Endothelial cell (in vitro differentiated cells): ENCODE measurements at places on chromosomes 2 and 18. TPM values are rescaled to one million over a fixed set of nuclear protein-coding genes. Genes with fewer than 3 reads are reported as not detected.
A peak's percentile ranks its signal among the peaks of the same experiment; 100 is the strongest.

The NOL4 gene
- total RNA-seq, result 0.67 TPM

The TXNDC2 gene
- total RNA-seq, result not detected

The IL1F10 gene
- not detected for total RNA-seq

The ARHGAP25 gene
- 4.6 TPM for total RNA-seq

The DLX1 gene
- total RNA-seq, result 0.87 TPM

The NOSTRIN gene
- total RNA-seq, result not detected

The GCFC2 gene
- 13.0 TPM for total RNA-seq

The TMEM185B gene
- 38.4 TPM for total RNA-seq

GRCh38 chr2:191977754-191978153 lies 130.9 kb upstream of the CAVIN2 start:
- H3K36me3 ChIP-seq, result no peaks in the 10 kb centered on the region
- H3K4me1 ChIP-seq, result peaks cover 28% of the 10 kb centered on the region
- peak overlapping the region; percentile 37 for H3K27ac ChIP-seq
- no peak for DNase-seq
- H3K27me3 ChIP-seq, result no peaks in the 10 kb centered on the region

DNA sequence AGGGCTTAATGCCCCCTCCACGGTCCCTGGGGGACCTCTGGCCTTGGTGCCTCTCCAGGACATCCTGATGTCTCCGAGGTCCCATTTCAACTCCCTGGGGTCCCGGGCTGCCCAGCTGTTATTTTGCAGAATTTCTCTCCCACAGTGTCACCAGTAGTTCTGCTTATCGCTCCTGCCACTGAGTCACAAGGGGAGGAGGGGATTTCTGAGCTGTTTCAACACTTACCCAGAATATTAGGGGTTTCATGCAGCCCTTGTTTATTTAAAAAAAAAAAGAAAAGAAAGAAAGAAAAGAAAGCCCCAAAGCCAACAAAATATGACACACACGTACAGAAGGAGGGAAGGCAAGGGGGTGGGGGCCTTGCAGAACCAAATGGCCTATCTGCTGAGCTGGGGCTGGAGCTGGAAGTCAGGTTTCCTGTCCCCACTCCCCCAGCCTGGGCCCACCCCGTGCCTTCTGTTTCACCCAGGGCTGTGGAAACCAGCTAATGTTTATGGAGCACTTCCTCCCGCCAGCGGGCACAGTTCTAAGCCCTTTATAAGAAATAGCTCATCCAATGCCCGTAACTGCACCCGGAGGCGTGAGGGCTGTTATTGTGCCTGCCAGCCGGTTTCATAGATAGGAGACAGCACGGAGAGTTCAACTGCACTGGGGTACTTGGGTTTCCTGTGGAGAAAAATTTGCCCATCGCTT lies 8.4 kb upstream of the ARID5A start:
- peak overlapping the region; percentile 37 for H3K4me3 ChIP-seq
- H3K4me1 ChIP-seq, result peaks cover 14% of the 10 kb centered on the region
- peaks cover 4% of the 10 kb centered on the region for H3K36me3 ChIP-seq

GRCh38 chr2:73218298-73218697 lies 4.3 kb downstream of the SMYD5 start:
- H3K27me3 ChIP-seq, result peaks cover 1% of the 10 kb centered on the region
- no peak overlapping the region for H3K4me3 ChIP-seq
- H3K27ac ChIP-seq, result no peak overlapping the region
- H3K36me3 ChIP-seq, result peaks cover 20% of the 10 kb centered on the region
- peaks cover 19% of the 10 kb centered on the region for H3K4me1 ChIP-seq

DNA sequence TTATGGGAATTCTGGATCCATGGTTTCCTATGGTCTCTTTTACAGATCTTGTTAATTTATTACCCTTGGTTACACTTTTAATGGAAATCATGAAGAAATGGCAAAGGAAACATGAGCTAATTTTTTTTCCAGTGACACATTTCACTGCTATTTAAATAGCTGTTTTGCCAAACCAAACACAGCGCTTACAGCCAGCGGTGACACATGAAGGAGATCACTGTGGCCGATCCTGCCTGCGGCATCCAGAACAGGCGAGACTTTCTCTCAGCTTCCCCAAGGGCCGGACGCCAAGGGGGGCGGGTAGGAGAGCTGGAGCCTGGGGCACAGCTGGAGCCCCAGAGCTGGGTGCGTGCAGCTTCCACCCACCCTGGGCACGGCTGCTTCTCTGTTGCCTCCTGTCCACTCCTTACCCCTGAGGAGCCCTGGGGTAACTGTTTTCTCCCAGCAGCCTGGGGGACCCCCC lies 81.4 kb upstream of the PKDCC start:
- H3K36me3 ChIP-seq, result no peaks in the 10 kb centered on the region
- DNase-seq, result no peak
- H3K4me1 ChIP-seq, result peaks cover 34% of the 10 kb centered on the region
- H3K27ac ChIP-seq, result no peak overlapping the region
- peaks cover 5% of the 10 kb centered on the region for H3K27me3 ChIP-seq

GRCh38 chr18:22536558-22536957 lies 118.8 kb upstream of the CTAGE1 start:
- H3K36me3 ChIP-seq, result no peaks in the 10 kb centered on the region
- H3K4me3 ChIP-seq, result no peak overlapping the region
- H3K4me1 ChIP-seq, result no peaks in the 10 kb centered on the region
- H3K27me3 ChIP-seq, result no peaks in the 10 kb centered on the region
- no peak for DNase-seq

DNA sequence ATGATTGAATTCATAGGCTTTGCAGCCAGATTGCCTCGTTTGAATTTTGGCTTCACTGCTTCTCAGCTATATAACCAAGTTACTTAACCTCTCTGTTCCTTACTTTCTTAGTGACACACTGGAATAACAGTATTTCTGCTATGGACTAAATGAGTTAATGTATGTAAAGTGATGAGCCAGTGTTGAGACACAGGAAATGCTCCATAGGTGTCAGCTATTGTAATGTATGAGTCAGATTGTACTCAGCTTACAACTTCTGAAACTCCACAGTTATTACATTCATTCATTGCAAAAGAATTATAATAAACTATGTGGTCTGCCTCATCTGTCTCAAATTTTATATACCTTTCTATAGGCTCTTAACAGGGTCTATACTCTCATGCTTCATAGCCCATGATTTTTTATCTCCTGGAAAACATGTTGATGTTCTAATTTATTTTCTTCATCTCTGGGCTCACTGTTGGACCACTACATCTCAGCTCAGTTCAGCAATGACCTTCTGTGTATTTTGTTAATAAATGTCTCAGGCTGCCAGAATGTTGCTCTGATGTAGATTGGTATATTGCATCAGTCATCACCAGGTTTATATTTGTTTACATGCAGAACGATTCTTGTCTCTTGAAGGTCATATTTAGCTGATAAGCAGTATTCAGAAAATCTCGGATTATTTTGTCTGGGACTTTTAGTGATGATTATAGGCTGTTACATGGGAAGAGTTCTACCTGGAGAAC lies 76.2 kb downstream of the MAP3K20 start:
- H3K27ac ChIP-seq, result no peak overlapping the region
- H3K4me3 ChIP-seq, result no peak overlapping the region
- H3K36me3 ChIP-seq, result no peaks in the 10 kb centered on the region
- no peaks in the 10 kb centered on the region for H3K27me3 ChIP-seq

GRCh38 chr2:152097801-152098495 lies 896 bp downstream of the CACNB4 start:
- peak overlapping the region; percentile 89 for H3K4me3 ChIP-seq
- H3K27ac ChIP-seq, result peak overlapping the region; percentile 24
- DNase-seq, result peak; percentile 41
- H3K27me3 ChIP-seq, result peaks cover 17% of the 10 kb centered on the region
- no peaks in the 10 kb centered on the region for H3K36me3 ChIP-seq

DNA sequence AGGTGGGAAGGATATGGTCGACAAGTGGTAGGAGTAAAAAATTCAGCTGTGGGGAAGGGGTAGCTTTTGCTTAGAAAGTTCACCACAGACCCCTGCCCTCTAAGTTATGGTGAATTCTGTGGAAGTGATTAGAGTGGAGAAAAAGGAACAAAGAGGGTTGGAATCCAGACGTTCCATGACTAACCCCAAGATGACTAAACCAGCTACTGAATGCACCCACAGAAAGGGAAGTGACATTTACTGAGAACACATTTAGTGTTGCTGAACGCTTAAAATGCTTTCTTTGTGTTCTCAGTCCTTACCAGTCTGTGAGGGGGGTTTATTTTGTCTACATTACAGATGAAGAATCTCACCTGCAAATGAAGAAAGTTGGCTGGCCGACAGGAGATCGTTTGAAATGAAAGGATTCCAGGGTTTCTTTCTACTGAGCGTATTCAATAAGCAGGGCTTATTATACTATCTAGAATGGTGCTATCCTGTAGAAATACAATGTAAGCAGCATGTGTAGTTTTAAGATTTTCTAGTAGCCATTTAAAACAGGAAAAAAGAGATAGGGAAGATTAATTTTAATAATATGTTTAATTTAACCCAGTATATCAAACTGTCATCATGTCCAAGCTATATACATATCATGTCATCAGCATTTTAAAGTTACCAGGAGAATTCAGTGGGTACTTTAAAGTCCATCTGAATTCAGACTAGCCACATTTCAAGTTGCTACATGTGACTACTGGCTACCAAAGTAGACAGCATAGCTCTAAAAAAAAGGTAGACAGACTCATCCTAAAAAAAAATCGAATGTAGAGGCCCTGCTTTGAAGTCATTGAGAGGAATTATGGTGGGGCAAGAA lies 60.1 kb downstream of the LIMS1 start:
- H3K36me3 ChIP-seq, result no peaks in the 10 kb centered on the region
- peaks cover 59% of the 10 kb centered on the region for H3K4me1 ChIP-seq
- peak overlapping the region; percentile 95 for H3K27ac ChIP-seq
- peak overlapping the region; percentile 19 for H3K4me3 ChIP-seq
